ENCODE measurements at places on chromosomes 3 and 15. TPM values are rescaled to one million over a fixed set of nuclear protein-coding genes. Genes with fewer than 3 reads are reported as not detected.
A peak's percentile ranks its signal among the peaks of the same experiment; 100 is the strongest.

DNA sequence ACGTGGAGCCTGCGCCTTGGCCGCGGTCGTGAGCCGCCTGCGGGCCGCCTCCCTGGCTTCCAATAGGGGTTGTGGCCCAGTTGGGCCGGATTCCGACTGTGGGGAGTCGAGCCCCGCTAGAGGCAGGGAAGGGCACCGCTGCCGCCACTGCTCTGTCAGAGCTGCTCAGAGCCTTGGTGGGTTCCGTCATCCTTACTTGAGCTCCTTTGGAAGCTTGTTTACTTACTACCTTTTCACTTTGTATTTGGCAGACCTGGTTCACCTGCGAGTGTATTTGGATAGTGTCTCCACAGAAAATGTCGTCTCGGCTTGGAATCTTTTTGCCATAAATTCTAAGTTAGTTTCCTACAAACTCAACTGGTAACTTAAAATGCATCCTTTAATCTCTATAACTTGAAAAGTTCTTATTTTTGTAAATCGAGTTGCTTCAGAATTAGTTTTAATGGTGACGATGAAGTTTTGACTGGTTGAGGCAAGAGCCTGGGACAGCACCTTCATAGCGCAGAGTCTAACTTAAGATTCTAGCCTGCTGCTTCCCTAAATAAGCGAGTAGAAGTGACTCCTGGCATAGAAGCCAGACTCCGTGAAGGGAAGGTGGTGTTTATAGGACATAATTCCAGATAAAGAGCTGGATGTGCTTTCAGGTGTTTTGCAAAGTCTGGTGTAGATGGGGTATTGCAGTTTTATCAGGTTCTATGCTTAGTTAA, 800 bp downstream of the DAG1 start:
- no peaks in the 10 kb centered on the region for H3K27me3 ChIP-seq
- peak overlapping the region; percentile 88 for H3K27ac ChIP-seq
- H3K36me3 ChIP-seq = no peaks in the 10 kb centered on the region
- peaks cover 33% of the 10 kb centered on the region for H3K4me1 ChIP-seq
- H3K4me3 ChIP-seq = peak overlapping the region; percentile 81

GRCh38 chr15:89104172-89104564, 15.9 kb downstream of the ABHD2 start:
- no peaks in the 10 kb centered on the region for H3K27me3 ChIP-seq
- H3K27ac ChIP-seq = peak overlapping the region; percentile 96
- H3K4me1 ChIP-seq = peaks cover 65% of the 10 kb centered on the region
- H3K4me3 ChIP-seq = no peak overlapping the region

GRCh38 chr3:123349201-123349535, 99.7 kb downstream of the ADCY5 start:
- H3K4me1 ChIP-seq = peaks cover 73% of the 10 kb centered on the region
- H3K36me3 ChIP-seq = peaks cover 8% of the 10 kb centered on the region
- H3K27me3 ChIP-seq = peaks cover 37% of the 10 kb centered on the region
- H3K4me3 ChIP-seq = no peak overlapping the region
- H3K27ac ChIP-seq = no peak overlapping the region

DNA sequence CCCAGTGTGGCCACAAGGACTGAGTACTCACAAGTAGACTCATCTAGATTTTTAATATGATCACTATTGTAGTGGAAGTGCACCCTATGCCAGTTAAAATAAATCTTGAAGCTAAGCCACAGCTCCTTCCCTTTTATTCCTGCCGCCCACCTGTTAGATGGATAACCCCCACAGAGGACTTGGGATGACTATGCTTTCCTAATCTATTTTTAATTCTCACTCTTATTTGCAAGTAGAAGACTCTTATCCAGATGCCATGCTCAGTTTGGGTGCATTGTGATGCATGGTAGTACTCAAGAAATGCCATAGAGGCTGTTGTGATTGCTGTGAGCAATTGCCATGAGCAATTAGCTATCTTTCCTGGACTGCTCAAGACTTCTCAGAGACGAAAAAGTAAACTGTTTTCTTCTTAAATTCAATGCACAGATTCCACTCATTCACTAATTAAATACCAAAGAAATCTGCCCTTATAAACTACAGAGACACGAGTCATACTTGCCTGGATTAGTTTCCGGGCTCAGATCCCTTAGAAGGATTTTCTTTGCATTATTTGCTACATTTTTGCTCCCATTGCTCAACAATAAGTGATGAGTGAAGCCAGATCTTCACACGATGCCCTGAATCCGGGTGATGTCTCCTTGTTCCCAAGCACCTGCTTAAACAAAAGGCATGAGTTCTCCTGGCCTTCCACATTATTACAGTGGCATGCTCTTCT, 472.1 kb downstream of the SOX2 start:
- H3K27ac ChIP-seq = no peak overlapping the region
- H3K4me3 ChIP-seq = no peak overlapping the region
- H3K4me1 ChIP-seq = no peaks in the 10 kb centered on the region
- H3K27me3 ChIP-seq = peaks cover 12% of the 10 kb centered on the region
- no peak for DNase-seq

- no peak overlapping the region for H3K4me3 ChIP-seq
- H3K4me1 ChIP-seq = no peaks in the 10 kb centered on the region
- no peak for DNase-seq
- H3K27me3 ChIP-seq = no peaks in the 10 kb centered on the region
These were observed 43.5 kb upstream of the MEF2A start for GRCh38 chr15:99522288-99522687.

Gene PSMD6
- 72.6 TPM for total RNA-seq

Gene PCLAF
- 7.9 TPM for total RNA-seq

Gene DNAJC13
- 57.1 TPM for total RNA-seq

DNA sequence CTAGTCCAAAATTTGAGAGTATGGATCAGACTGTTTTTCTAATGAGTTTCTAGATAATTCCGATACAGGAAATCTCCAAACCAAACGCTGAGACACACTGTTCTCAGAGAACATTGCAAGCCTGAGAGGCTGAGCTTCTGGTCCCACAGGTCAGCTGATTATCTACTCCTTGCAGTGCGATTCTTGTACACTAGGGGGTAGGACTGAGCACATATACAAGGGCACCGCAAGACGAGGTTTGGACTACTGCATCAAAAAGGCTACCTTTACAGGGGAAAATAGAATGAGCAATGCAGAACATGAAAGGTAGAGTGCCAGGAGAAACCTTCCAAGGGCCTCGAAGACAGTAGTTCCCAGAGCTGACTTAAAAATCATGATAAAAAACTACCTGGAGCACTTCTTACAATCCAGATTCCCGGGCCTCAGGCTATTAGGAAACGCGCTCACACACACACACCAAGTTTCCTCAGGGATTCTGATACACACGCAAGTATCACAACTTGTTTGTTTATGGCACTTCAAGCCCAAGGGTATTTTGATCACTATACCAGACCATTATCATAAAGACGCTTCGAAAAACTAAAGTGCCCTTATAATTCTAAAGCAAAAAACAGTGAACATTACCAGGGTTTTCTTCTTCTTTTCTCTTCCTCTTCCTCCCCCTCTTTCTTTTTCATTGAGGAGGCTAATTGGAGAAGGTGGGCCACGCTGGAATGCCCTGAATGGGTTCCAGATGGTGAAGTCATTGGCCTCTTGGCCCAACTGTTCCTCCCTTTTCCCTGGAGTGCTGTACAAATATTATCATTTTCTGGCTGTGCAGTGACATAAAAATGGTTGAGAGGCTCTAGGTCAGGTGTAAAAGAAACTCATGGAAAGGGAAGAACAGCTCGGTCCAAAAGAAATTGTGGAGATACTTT, 61.8 kb downstream of the SLC12A8 start:
- peak overlapping the region; percentile 44 for H3K4me3 ChIP-seq
- no peak for DNase-seq
- peak overlapping the region; percentile 80 for H3K27ac ChIP-seq
- peaks cover 58% of the 10 kb centered on the region for H3K4me1 ChIP-seq
- H3K36me3 ChIP-seq = no peaks in the 10 kb centered on the region
- no peaks in the 10 kb centered on the region for H3K27me3 ChIP-seq

Gene KIF7
- total RNA-seq = 18.2 TPM

GRCh38 chr3:161314836-161315395, 56.4 kb downstream of the SPTSSB start:
- H3K27me3 ChIP-seq = peaks cover 4% of the 10 kb centered on the region
- no peaks in the 10 kb centered on the region for H3K4me1 ChIP-seq
- DNase-seq = no peak

DNA sequence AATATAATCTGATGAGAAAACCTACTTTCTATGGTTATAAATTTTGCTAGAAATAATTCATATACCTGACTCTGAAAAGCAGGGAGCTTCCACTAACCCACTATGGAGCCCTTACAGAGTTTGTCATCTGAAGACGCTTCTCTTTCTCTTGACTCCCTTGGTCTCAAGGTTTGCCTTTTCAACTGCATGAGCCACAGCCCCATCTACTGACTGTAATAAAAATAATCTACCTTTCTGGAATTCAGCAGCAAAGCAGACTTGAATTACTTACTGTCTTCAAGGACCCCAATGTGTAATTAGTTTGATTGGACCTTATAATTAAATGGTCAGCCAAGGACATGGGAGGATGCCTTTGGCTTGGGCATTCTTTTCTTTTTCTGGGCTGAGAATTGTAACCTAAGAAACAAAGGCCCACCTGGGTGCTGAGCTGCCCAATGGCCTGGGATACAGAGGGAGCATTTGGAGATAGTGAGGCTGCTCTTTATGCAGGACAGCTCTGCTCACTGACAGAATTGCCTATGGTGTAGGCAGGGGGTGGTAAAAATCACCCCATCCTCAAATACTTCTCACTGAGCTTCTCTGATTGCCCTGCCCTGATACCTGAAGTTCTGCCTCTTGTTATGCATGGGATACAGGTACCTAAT, 178.6 kb upstream of the TRIM42 start:
- H3K36me3 ChIP-seq = peaks cover 1% of the 10 kb centered on the region
- no peak overlapping the region for H3K27ac ChIP-seq
- H3K4me1 ChIP-seq = peaks cover 29% of the 10 kb centered on the region
- DNase-seq = no peak
- H3K27me3 ChIP-seq = no peaks in the 10 kb centered on the region
- no peak overlapping the region for H3K4me3 ChIP-seq

- H3K27me3 ChIP-seq = no peaks in the 10 kb centered on the region
- no peaks in the 10 kb centered on the region for H3K36me3 ChIP-seq
- peak overlapping the region; percentile 20 for H3K27ac ChIP-seq
- no peak overlapping the region for H3K4me3 ChIP-seq
- peaks cover 68% of the 10 kb centered on the region for H3K4me1 ChIP-seq
These were observed 47.0 kb upstream of the TRIM42 start for GRCh38 chr3:140630866-140631265.

GRCh38 chr3:14127516-14128161, 2.8 kb downstream of the TMEM43 start:
- peaks cover 39% of the 10 kb centered on the region for H3K36me3 ChIP-seq
- DNase-seq = peak; percentile 36
- no peak overlapping the region for H3K4me3 ChIP-seq
- peaks cover 33% of the 10 kb centered on the region for H3K4me1 ChIP-seq
- H3K27ac ChIP-seq = no peak overlapping the region

DNA sequence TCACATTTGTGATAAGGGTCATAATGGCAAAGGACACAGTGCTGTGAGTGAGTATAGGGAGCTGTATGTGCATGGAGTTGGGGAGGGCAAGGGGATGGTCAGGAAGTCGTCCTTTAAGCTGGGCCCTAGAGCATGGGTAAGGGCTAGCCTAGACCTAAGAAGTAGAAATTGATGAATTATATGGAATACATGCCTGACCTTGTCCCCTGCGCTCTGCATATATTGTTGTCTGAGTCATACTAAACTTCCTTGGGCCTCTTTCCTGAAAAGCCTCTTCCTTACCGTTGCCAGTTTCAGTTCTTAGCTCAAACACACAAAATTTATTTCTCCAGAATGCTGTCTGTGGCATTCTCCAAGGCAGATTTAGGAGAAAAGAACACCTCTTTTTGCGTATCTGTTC, 4.6 kb downstream of the SNRK start:
- H3K36me3 ChIP-seq = peaks cover 3% of the 10 kb centered on the region
- H3K27me3 ChIP-seq = no peaks in the 10 kb centered on the region
- no peak overlapping the region for H3K27ac ChIP-seq
